Brain (organoid and tissue), 16 donors: ENCODE measurements at places on chromosomes 16 and 17.

DNA sequence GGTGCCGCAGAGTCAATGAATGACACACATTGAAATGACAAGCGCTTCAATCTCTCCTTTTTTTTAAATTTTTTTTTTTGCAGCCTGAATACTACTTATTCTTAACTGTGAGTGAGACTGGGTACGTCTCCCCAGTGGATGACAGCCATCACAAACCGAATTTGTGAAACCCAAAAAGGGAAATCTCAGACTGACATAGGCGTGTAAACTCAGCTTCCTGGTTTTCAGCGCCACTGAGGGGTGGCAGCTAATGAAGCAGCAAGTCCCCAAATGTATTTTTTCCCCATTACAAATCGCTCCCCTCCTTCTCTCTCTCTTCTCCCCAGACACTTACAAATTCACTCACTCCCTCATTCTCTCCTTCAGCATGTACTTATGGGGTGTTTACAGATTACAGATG, 196.0 kb downstream of the MAF start:
- no peak for DNase-seq

- no peak for DNase-seq
Measured at GRCh38 chr16:30977502-30977901, 7.5 kb upstream of the HSD3B7 start.

DNA sequence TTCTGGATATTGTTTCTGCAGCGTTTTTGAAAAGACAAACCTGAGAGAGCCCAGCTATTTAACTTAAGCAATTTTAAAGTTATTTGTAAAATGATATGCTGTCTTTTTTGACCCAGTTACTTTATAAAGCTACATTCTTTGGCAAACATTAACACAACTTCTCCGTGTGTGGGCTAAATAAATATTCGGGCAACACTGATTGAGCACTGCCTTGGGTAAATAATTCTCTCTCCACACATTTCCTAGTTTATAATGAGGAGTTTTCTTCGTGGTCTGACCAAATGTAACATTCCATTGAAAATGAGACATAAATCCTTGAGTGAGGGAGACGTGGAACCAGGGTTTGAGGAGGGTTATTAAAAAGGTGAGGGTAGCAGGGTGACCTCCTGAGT, 142.8 kb downstream of the WWOX start:
- no peak for DNase-seq

GRCh38 chr17:28196636-28197035, 122.4 kb upstream of the TMEM97 start:
- DNase-seq = no peak

GRCh38 chr16:57413301-57413730, 8.7 kb downstream of the CCL17 start:
- DNase-seq = no peak

DNA sequence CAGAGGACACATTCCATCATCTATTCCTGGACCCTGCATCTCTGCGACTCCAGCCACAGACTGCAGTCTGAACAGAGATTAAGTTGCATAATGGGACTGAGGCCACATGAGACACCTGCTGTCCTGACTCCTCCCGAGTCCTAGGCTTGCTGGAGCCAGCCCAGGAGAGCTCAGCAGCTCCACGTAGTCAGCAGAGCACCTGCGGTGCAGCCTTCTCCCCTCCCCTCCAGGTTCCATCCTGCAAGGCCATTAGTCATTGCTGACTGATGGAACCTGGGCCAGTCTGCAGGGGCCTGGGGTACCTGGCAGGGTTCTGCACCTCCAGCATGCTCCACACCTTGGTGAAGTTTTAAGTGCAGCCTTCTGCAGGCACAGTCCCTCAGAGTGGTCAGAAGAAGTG, 76.7 kb downstream of the PLD6 start:
- no peak for DNase-seq

- no peak for DNase-seq
Measured at GRCh38 chr17:65749479-65749878, 188.0 kb upstream of the AXIN2 start.

- DNase-seq = no peak
Measured at GRCh38 chr16:12337871-12338655, 361.5 kb downstream of the SNX29 start.

DNA sequence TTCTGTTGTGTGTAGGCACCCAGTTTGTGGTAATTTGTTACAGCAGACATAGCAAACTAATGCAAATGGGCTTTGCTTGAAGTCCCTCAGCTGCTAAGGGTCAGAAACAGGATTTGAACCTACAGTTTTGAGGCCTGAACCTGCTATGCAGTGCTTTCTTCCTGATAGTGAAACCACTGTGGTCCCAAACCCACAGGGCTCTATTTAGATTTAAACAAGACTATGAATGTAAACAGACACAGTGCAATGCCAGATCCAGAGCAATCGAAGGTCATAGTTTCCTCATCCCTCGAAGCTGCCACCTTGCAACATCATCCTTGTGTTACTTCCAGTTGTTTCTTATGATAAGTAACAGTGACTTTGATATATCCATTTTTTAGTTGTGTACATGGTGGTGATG, 630.2 kb downstream of the WWOX start:
- no peak for DNase-seq

- no peak for DNase-seq
Measured at GRCh38 chr16:20568404-20568803, 7.8 kb downstream of the ACSM2B start.
